Left kidney (tissue), 8 donors: ENCODE measurements at places on chromosomes 4 and X.

DNA sequence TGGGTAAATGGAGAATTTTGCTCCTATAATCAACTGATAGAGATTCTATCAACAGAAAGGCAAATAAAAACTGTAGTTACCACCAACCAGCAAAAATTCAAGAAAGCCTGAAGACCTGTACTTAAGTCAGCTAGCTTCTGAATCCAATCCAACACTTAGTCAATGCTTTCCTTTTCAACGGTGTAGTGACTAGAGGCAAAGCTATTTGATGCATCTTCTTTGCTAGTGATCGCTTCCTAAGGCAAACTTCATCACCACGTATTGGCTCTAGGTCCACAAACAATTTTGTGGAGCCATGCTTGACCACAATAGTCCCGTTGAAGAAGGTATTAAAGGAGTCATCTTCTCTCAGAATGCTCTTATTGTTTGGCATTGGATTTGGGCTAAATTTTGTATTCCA lies 25.0 kb upstream of the UBA6 start:
- DNase-seq: no peak

DNA sequence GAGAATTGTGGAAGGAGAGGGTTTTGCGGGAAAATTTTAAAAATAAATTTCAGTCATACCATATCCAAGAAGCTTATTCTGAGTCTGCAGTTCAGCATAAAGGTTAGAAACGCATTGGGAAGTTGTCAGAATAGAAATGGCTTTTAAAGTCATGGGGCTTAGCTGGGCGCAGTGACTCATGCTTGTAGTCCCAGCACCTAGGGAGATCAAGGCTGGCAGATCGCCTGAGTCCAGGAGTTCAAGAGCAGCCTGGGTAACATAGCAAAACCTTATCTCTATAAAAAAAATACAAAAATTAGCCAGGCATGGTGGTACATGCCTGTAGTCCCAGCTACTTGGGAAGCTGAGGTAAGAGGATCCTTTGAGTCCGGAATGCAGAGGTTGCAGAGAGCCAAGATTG lies 3.9 kb upstream of the PLA2G12A start:
- no peak for DNase-seq

DNA sequence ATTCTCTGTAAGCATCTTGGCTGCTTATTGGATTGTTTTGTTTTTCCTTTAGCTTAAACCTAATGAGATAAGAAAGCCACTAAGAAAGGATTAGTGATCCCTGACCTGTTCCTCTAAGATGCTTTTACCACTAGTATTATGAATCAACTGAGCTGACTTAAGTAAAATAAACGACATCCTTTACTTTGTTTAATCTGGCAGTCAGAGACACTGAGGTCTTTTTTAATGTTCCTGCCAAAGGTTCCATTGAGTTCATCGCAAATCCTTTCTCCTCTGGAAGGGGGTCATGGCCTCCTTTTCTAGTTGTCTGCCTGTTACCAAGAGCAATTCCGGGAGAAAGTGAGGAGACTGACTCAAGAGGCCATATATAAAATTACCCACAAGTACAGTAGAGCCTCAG lies 1038.3 kb upstream of the SLIT2 start:
- DNase-seq: no peak

- DNase-seq: peak; percentile 64
Observed at GRCh38 chr4:76430519-76431388, 4.3 kb upstream of the SHROOM3 start.
